ENCODE measurements at places on chromosomes 13 and 19. TPM values are rescaled to one million over a fixed set of nuclear protein-coding genes. Genes with fewer than 3 reads are reported as not detected.
A peak's percentile ranks its signal among the peaks of the same experiment; 100 is the strongest.

Gene SIGLEC8
- total RNA-seq = 0.49 TPM

Gene ZNF77
- 4.5 TPM for total RNA-seq

Gene SYCN
- total RNA-seq = not detected

Gene C1QTNF9B
- not detected for total RNA-seq

Gene GPR4
- 0.59 TPM for total RNA-seq

Gene PROZ
- total RNA-seq = not detected

DNA sequence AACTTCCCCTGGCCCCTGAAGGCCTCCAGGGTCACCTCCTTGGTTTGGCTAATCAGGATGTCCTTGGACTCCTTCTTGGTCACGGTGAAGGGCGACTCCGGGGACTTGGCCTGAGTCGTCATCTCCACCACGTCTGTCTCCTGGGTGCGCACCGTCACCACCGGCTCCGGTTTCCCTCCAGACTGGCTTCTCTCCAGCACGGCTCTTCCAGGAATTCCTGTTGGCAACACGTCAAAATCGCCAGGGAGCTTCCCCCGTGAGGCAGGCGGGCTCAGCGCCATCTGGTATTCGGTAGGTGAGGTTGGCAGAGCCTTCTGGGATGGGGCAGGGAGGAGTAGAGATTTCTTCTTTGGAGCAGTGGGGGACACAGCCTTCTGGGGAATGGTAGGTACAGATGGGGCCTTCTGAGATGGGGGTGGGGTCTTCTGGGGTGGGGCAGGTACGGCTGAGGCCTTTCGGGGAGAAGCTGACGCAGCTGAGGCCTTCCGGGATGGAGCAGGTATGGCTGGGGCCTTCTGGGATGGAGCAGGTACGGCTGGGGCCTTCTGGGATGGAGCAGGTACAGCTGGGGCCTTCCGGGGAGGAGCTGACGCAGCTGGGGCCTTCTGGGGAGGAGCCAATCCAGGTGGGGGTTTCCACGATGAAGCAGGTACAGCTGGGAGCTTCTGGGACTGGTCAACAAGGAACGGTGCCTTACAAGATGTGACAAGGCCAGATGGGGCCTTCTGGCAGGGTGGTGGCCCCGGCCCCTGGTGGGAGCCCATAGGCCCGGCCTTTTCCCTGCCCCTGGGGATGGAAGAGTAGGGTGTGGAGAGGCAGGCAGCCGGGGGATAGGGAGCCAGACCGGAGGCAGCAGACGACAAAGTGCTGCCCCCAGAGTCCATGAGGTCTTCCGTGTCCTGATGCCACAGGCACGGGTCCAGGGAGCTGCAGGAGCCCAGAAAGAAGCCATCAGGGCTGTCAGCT, 3.8 kb downstream of the GARIN5B start:
- no peak for DNase-seq

DNA sequence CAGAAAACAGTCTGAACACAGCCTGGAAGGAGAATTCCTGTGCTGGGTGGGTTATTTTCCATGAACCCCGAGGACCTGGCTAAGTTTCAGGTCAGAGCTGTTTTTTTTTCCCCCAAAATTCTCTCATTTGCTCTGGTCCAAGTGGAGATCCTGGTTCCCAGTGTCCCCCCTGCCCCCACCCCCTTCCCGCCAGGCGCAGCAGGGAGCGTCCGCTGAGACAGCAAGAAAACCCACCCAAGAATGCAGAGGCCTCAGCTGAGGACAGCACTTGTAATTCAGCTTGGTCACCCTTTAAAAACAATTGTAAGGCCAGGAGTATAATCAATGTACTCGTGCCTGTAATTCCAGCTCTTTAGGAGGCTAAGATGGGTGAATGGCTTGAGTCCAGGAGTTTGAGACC, 11.4 kb upstream of the TSPAN16 start:
- DNase-seq = no peak

- DNase-seq = peak; percentile 2
These were observed 39.4 kb downstream of the RFX2 start for GRCh38 chr19:6070720-6071485.

DNA sequence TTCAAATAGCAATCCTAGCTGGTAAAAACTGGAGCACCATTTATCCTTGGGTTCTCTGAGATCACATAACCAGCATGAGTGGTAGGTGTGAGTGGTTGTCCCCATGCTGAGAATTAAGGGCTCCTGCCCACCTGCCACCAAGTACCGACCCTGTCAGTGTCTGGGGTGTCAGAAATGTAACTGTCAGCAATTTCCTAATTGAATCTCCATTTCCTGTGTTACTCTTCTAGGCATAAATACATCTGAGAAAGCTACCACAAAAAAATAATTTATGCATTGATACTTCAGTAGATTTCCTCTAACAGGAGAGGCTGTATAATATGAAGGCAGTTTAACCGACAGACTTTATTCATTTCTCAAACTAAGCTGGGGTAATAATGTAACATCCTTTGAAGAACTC, 25.1 kb downstream of the CPB2 start:
- no peak for DNase-seq

- DNase-seq = no peak
These were observed 59.4 kb downstream of the XPO4 start for GRCh38 chr13:20843166-20843565.

DNA sequence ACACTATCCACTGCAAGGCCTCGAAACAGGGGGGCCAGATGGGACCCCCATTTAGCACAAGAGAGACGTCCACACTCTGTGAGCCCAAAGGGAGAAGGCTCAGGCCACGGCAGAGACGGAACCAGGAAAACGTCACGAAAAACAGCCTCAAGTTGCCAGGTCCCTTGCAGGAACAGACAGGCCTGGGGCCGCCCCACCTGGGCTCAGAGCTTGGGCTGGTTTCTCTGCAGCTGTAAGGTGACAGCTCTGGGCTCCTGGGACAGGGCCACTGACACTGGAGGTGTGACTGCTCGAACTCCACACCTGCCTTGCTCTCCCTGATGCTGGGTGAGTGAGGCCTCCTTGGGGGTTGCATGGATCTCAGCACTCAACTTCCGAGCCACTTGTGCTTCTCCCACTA, 3.2 kb downstream of the ZNF787 start:
- no peak for DNase-seq

DNA sequence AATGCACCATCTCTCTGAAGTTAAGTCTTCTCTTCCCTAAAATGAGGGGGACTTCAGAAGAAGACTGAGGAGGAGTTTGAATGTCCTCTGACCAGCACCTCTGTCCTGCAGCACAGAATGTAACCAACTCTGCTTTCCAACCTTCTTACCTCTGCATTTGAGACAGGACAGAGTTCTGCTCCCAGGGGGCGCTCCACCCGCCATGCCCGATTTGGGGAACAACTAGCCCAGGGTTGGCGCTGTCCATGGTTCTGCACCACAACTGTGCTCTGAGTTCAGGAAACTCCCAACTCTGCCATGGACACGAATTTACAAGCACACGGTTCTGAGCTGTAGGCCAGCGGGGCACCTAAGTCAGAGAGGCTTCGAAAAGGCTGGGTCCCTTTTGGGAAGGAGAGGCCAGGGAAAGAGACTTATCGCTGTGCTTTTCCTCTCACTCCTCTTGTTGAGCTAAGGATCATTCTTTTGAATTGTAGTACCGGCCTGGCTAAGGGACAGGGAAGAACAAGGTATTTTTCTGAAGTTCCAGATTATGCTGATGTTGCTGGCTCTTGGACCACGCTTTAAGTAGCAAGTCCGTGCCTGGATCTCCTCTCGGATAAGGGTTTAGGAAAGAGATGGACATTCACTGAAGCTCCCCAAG, 22.2 kb downstream of the SIGLEC5 start:
- DNase-seq = peak; percentile 90

- DNase-seq = peak; percentile 23
These were observed 126.9 kb downstream of the SIPA1L3 start for GRCh38 chr19:38033658-38034491.

DNA sequence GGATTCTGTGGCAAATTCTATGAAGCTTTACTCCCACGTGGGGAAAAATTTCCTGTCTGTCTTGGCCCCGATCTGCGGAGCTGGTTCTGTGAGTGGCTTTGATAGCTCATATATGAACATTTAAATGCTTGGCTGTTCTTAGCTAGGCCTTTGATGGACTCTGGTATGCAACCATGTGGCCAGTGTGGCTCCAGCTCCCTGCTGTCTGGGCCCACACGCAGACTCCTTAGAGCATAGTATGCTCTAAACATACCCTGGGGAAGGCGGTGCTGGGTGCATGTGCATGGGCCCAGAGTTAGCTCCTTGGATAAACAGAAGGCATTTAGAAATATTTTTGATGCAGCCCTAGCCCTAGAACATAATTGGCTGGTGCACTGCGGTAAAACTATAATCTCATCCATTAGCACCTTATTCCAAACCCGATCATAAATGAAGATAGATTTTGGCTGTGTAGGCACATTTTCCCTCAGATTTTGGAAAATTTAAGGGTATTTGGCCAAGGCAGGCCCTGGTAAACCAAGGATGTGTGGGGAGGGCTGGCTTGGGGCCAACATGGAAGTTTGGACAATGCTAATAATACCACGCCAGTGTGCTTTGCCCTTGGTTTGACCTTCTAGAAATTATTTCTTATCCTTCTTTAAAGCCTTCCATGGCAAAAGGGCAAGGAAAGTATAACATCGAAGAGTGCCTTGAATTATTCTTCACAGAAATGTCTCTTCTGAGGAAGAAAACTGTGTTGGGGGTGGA, 153.5 kb downstream of the LMO7 start:
- DNase-seq = no peak

- no peak for DNase-seq
These were observed 466.6 kb downstream of the SLITRK6 start for GRCh38 chr13:85332615-85333014.

- DNase-seq = no peak
These were observed 5.3 kb downstream of the ZNF57 start for GRCh38 chr19:2905918-2906519.

DNA sequence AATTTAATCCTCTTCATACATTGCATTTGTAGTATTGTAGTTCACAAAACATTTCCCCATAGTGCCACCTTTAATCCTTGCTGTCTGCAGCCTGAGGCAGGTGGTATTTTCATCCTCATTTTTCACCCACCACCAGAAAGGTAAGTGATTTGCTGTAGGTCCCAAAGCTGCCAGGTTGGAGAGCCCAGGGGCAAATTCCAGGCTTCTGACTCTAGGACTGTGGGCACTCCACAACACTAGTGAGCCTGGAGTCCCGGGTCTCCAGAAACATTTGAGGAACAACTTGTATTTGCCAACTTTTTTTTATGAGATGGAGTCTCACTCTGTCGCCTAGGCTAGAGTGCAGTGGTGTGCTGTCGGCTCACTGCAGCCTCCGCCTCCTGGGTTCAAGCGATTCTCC, 6.2 kb downstream of the ILF3 start:
- DNase-seq = no peak

- DNase-seq = no peak
These were observed 498.6 kb upstream of the SLITRK1 start for GRCh38 chr13:84380866-84381265.

DNA sequence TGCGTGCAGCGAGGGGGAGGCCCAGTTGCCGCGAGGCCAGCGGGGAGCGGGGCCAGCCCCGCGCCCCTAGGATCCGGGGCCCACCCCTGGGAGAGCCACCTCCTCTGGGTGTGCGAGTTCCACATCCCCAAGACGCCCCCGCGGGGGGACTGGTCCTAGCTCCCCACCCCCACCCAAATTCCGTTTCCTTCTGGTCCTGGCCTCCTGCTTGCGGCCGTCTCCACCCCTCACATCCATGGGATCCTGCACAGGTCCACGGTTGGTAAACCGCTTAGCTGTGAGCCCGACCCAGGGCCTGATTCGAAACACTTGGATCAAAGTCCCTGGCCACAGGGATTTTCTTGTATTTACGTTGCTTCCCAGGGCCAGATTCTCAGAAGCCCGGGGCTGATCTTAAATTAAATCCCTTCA, 324 bp upstream of the FBXO17 start:
- DNase-seq = no peak

- no peak for DNase-seq
These were observed 1.2 kb downstream of the BRCA2 start for GRCh38 chr13:32316501-32316900.

GRCh38 chr13:50636007-50636704, 207.3 kb downstream of the DLEU7 start:
- DNase-seq = no peak

- no peak for DNase-seq
These were observed 216.3 kb downstream of the NHLRC3 start for GRCh38 chr13:39254601-39255000.

- DNase-seq = no peak
These were observed 19.3 kb downstream of the RUBCNL start for GRCh38 chr13:46367617-46368327.

DNA sequence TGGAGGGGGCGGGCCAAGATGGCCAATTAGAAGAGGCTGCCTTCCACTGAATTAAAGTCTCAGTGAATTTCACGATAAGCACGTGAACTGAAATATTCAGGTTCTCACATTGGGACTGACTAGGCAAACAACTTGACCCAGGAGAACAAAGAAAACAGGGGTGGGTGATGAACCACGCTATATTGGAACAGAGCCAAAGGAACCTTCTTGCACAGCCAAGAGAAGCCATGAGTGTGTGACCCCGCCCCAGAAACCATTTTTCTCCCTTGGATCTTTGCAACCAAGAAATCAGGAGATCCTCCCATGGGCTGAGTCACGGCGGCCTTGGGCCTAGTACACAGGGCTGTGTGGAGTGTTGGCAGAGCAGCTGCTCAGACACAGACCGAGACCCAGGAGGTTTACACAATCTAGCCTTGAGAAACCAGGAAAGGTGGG, 36.8 kb downstream of the ERICH4 start:
- no peak for DNase-seq

DNA sequence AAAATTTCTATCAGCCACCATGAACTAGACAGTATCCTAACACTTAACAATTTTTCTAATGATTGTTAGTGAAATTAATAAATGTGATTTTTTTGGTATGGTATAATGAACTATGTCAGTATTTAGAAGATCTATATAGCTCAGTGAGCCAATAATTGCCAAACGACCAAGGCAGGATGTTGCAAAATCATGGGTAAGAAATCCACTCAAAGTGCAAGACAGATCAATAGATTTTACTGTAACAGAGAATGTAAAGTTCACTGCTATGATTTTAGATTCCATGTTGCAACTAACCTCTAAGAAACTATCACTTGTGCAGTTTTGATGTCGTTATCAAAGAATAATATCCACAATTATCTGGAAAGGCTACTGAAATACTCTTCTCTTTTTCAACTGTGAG, 44.0 kb upstream of the MYCBP2 start:
- no peak for DNase-seq

GRCh38 chr13:41453620-41454019, 3.7 kb upstream of the RGCC start:
- no peak for DNase-seq

GRCh38 chr19:14682084-14682483, 7.4 kb upstream of the ADGRE3 start:
- no peak for DNase-seq

- DNase-seq = no peak
These were observed 1.9 kb upstream of the SH2D3A start for GRCh38 chr19:6769006-6769619.

- DNase-seq = no peak
These were observed 451 bp downstream of the NOSIP start for GRCh38 chr19:49579947-49580263.

- peak; percentile 90 for DNase-seq
These were observed 781 bp downstream of the QPCTL start for GRCh38 chr19:45693106-45693788.

GRCh38 chr19:58170860-58171259, 12.0 kb upstream of the ZNF274 start:
- DNase-seq = no peak
